ENCODE measurements at places on chromosomes 4 and X.

- no peak for DNase-seq
Observed at GRCh38 chrX:47643926-47644325, 6.4 kb downstream of the ELK1 start.

- DNase-seq = no peak
Observed at GRCh38 chr4:79247695-79248394, 78.0 kb downstream of the NAA11 start.

- no peak for DNase-seq
Observed at GRCh38 chrX:41317477-41318208, 16.3 kb upstream of the DDX3X start.

- no peak for DNase-seq
Observed at GRCh38 chr4:67593741-67594175, 35.2 kb downstream of the STAP1 start.

DNA sequence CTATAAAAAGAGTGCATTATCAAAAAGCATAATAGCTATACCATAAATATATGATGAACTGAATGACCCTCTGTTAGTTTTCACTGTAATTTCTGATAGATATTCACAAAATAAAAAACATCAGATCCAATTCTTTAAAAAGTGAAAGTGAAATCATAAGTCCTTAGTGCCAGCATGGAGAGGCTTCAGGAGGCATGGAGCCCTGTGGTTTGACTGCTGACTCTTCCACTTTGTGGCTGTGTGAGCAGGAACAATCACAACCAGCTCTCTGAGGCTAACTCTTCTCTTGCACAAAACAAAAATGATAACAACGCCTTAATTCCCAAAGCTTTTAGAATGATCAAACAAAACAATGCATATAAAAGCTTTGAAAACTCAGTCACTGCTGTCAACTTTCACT is 1143.9 kb downstream of the PDHA2 start:
- DNase-seq = peak; percentile 31

GRCh38 chrX:124215786-124216185 is 116.7 kb upstream of the TEX13D start:
- DNase-seq = no peak

GRCh38 chr4:140088323-140088967 is 65.5 kb downstream of the MAML3 start:
- no peak for DNase-seq

DNA sequence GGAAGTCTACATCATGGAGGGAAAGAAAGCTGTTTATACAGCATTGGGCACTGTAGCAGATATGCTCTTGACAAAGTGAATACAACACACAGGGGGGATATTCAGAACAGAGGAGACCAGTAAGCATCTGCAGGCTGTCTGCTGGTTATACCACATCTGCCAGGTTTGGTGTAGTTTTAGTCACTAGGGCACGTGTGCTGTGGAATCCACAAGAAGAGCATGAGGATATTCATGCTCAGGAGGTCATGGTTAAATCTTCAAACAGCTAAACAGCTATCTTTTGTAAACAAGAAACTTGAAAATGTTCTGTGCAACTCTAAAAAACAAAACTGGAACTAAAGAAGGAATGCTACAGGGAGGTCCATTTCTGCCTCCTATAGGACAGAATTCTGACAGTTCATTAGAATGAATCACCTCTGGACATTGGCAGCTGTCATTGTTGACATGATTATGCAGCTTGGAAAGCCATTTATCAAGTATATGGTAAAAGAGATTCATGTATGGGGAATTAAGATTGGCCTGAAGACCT is 175.8 kb downstream of the RCHY1 start:
- DNase-seq = no peak

- no peak for DNase-seq
Observed at GRCh38 chrX:769796-770195, 139.2 kb downstream of the SHOX start.

DNA sequence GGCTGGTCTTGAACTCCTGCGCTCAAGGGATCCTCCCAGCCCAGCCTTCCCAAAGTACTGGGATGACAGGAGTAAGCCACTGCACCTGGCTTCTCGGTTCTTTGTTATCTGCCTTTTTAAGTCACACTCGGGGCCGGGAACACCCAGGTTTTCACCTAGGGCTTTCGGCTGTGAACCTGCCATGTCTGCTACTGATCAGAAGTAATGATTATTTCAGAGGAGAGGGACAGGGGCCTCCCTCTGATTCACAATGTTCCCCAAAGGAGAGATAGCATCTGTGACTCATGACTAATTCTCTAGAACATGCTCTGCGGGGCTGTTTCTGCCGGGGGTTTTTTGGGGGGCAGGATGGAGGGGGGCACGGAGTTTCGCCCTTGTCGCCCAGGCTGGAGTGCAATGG is 26.9 kb downstream of the CRLF2 start:
- DNase-seq = no peak

DNA sequence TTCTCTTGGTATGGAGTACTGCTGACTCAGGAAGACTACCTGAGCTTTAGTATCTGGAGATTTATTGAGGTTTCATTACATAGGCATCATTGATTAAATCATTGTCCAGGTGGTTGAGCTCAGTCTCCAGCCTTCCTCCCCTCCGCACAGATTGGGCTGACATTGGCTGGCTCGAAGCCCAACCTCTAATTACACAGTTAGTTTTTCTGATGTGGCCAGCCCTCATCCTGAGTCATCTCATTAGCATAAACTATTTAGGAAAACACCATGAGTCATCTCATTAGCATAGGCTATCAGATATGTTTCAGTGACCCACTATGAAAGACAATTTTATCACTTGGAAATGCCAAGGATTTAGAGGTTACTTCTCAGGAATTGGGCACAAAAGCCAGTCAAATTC is 93.9 kb upstream of the ANKRD50 start:
- no peak for DNase-seq

DNA sequence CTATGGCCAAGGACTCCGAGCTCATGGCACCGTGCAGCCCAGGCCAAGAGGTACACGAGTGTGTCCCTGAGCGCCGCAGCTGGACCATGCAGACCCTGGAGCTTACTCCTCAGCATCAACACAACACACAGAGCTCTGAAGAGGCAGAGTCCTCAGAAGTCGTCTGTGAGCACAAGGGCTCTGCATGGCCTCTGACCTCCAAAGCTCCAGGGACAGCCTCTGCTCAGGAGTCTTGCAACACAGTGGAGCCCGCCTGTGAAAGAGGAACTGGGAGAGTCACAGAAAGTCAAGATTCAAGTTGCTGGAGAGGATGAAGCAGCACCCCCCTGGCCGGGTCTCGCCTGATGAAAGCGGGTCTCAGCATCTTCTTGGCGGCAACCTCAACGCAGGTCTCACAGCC is 2.9 kb downstream of the LRPAP1 start:
- DNase-seq = no peak

DNA sequence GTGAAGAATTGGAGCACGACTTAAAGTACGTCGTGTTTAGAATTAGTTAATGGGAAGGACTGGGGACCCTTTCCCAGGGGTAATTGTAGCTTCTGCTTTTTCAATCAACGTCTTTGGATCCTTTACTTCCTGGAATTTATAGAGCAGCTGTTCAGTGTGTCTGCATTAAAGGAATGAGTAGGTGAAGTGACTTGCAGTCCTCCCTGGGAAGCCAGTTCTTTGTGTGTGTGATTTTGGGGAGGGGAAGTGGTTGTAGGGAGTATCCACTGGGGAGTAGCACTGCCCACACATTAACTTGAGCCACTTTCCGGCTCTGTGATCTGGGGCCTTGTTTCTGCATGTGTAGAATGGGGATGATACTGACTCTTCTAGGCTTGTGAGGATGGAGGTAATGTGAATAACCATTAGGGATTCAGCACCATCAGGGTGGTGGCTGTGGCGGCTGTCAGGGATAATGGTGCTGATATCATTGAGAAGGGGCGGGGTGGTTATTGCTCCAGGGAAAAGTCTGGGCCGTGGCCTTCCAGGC is 54.7 kb downstream of the TMEM131L start:
- no peak for DNase-seq
